ENCODE measurements at places on chromosomes 4 and X. TPM values are rescaled to one million over a fixed set of nuclear protein-coding genes. Genes with fewer than 3 reads are reported as not detected.

Gene HSD17B13
- 1.1 TPM for polyA plus RNA-seq

Gene FAM199X
- 10.9 TPM for polyA plus RNA-seq

Gene ARMCX2
- 42.8 TPM for polyA plus RNA-seq

Gene ACTRT1
- not detected for polyA plus RNA-seq

Gene CYTL1
- polyA plus RNA-seq: 10.1 TPM

All from urinary bladder (tissue), 4 donors.